ENCODE measurements at places on chromosomes 2 and 18.

DNA sequence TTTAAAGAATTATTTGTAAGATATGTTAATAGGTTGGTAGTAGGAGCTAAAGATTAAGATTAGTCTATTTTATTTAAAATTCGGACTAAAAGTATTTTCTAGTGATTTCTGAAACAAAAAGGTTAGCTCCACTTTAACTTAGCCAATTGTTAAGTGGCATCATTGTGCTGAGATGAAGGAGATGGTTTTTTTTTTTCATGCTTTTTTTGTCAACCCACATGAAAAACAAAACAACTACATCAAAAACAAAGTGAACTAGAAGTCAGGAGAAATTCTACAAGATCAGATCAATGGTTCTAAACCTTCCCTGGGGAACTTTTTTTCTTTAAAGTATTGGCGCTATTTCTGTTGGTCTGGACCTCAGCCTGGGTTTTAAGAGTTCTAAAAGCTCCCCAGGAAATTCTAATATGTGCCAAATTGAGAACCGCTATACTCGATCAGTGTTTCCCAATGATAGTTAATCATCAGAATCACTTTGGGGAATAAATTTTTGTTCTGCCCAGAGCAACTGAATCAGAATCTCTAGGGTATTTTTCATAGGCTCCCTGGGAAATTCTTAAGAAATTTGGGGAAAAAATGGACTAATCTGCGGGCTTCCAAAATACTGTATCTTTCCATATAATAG, 2.3 kb downstream of the ZC3H6 start:
- no peak for DNase-seq

GRCh38 chr2:37627710-37628109, 43.7 kb downstream of the CDC42EP3 start:
- DNase-seq, result no peak

DNA sequence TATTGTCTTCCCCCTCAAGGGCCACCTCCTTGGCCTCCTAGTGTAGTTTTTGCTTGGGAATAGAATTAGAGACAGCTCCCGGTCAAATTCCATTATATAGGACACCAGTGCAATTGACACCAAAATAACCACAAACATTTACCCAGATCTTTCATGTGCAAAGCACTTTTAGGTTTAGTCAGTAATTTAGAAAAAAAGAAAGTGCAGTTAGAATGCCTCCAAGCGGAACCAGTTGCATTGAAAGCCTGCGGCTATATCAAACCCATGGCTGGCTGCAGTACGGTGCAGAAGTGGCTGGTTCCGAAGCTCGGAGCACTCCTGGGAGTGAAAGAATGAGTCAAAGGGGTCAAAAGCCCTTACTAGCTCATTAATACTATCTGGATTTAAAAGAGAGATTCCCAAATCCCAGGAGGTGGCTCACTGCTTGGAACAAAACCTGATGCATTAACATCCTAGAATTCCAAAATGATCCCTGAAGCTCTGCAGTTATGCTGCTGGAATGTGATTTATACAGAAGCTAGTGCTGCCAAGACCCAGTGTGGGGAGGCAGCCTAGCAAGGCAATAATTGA, 432.2 kb upstream of the KLHL29 start:
- no peak for DNase-seq

- DNase-seq, result no peak
Observed at GRCh38 chr2:54997826-54998225, 52.4 kb downstream of the RTN4 start.

GRCh38 chr2:215498431-215498830, 62.6 kb upstream of the FN1 start:
- no peak for DNase-seq

DNA sequence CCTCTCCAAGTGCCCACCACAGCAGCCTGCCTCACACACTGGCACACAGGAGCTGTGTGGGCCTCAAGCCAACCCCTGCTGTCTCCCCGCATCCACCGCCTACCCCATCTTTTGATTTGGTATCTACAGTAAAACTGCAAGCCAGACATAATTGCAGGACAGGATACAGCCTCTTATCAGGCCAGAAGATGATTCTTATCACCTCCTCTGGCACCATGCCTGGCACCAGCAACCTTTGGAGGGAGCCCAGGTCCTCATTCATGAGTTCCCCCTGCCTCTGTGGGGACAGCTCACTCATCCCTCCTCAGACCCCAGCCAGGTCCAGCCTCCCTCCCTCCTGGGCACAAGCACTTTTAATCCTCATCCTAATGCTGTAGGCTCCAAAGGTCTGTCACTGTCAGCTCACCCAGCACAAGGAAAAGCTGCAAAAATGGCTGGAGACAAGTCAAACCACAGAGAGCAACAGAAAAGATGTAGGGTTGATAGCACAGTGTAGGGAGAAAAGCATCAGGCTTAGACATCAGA, 9.7 kb downstream of the RAB11FIP5 start:
- DNase-seq, result no peak

GRCh38 chr2:26627350-26628105, 13.6 kb downstream of the CIB4 start:
- DNase-seq, result no peak

DNA sequence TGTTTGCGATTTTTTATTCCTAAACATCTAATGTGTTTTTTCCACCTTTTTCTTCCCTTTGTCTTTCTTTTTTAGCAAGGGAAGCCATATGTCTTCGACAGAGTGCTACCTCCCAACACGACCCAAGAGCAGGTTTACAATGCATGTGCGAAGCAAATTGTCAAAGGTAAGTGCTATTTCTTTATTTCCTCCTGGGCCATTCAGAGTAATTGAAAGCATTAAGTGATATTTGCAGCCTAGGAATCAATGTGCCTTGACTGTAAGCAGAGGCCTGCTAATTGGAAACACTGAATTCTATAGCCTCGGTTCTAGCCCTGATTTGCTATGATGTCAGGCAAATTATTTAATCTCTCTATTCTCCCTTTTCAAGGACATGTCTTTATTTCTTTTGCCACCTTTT, 47.0 kb downstream of the KIF5C start:
- DNase-seq, result no peak

DNA sequence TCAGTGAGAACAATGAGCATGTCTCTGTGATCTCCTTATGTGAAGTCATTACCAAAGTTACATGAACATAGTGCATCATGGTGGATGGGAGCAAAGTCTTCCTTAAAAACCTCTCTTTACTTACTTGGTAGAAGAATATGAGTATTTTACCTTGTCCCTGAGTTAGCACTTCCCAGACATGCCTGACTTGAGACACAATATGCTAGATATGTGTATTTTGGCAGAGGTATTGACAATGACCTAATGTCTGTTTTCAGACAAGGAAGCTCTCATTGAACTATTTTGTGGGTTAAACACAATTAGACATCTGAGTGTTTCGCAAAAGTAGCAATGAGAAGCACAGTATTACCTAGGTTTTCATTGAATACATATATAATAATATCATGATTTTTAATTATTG, 99.1 kb upstream of the MC4R start:
- no peak for DNase-seq

DNA sequence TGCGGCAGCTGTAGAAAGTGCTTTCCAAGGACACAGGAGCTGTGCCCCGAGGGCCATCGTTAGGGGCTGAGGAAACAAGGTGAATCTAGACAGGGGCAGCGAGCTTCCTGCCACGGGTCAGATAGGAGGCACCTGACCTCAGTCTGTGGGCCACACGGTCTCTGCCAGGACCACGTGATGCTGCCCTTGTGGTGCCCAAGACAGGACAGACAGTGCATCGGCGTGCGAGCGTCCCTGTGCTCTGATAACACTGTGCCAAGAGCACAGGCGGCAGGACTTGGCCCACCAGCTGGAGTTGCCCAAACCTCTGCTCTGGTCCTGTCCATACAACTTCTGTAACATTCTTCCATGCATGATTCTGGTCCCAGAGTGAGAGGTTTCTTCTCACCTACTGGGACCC, 225.4 kb downstream of the TWIST2 start:
- no peak for DNase-seq

DNA sequence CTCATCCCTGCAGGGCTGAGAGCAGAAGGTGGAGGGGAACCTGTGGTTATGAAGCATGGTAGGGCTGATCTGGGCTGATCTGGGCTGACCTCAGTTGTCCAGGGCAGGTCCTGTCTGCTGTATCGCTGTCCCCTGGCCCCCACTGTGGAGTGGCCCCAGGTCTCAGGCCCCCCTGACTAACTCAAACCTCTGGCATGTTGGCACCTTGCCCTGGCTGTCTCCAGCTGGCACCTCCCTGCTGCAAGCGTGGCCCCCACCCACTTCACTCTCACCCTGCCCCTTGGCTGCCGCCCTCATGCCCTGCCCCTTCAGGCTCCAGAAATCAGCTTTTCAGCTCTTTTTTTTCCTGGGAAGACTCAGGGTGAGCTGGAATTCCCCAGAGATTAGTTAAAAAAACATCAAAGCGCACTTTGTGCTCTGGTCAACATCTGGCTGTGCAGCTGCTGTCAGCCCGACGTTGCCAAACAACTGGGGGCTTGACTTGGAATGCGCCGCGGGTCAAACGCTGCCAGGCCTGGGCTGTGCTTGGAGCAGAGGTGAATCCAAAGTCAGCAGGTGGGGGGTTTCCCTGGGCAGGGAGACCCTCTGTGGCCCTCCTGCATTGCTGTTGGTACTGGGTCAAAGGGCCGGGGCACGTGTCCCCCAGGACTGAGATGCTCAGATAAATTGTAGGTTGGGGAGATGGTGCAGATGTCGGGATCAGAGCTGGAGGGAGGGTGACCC, 173.8 kb upstream of the HDAC4 start:
- DNase-seq, result no peak

DNA sequence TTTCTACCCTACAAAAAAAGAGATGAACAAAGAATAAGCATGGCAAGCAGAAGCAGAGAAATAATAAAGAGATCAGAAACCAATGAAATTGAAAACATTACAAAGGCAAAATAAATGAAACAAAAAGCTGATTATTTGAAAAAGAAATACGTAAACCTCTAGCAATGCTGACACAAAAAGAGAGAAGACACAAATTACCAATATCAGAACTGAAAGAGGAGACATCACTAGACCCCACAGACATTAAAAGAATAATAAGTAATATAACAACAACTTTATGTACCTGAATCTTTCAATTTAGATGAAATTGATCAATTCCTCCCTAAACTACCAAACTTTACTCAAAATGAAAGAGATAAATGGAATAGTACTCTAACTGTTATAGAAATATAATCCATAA, 75.9 kb downstream of the TMEM163 start:
- no peak for DNase-seq

- no peak for DNase-seq
Observed at GRCh38 chr2:64289251-64289650, 145.0 kb upstream of the PELI1 start.

- DNase-seq, result no peak
Observed at GRCh38 chr18:68713796-68714195, 1.1 kb downstream of the TMX3 start.

GRCh38 chr18:28961669-28962228, 784.8 kb upstream of the CDH2 start:
- no peak for DNase-seq

GRCh38 chr2:188235364-188235763, 56.3 kb upstream of the GULP1 start:
- no peak for DNase-seq

GRCh38 chr18:63832470-63832869, 55.0 kb upstream of the SERPINB2 start:
- no peak for DNase-seq

DNA sequence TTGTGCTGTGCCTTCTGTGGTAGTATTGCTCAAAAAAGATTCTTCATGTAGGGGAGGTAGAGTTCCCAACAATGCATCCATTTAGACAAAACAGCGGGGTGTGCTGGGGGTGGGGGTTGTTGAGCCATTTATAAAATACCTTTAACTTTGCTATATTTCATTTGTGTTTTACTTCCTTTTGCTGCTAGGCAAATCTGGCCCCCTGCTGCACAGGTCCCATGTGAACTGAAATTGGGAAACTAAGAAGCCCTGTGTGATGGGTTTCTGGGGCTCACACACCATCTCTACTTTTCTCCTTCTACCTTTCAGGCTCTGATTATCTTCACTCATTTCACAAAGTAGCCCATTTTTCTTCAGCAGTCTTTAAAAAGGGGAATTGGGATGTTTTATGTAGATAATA, 52.7 kb upstream of the ITGA4 start:
- no peak for DNase-seq

GRCh38 chr2:6031200-6031867, 339.1 kb downstream of the SOX11 start:
- DNase-seq, result no peak

DNA sequence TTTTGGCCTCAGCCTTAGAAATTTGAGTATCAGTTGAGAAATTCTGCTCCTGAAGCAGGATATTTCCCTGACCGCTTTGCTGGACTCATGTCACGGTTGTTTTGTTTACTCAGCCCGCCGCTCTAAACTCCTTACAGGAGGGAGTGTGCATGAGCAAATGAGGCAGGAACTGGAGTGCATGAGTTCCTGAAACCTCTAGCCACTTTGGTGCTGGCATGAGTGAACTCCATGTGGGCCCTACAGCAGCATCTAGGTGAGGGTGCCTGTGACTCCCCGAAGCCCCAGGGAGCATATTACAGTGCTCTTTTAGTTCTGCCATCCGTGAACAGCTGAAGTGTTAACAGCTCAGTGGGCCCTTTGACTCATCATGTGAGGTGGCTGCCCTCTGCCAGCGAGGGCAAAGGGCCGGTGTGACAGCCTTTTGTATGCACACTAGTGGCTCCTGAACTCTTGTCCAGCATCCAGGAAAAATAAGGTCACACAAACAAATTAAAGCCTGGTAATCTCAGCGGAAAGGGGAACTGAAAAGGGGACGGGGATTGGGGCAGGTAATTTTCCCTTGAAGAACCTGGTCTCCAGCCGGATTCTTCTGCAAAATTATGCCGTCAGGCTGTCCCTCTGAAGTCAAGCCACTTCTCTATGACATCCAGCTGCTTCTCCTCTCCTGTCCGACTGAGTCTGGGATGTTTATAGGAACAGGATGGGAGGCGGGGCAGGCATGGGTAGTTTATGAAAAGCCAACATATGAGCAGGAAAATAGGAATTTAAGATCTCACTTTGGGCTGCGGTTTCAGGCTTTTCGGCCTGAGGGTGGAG, 1668.7 kb downstream of the SUCLG1 start:
- DNase-seq, result no peak

GRCh38 chr2:34105006-34105767, 506.1 kb upstream of the FAM98A start:
- no peak for DNase-seq

- no peak for DNase-seq
Observed at GRCh38 chr2:80715433-80715832, 410.9 kb upstream of the LRRTM1 start.

Data from effector memory CD4-positive, alpha-beta T cell (primary cell).